ENCODE measurements at places on chromosomes 12 and 14.
A peak's percentile ranks its signal among the peaks of the same experiment; 100 is the strongest.

DNA sequence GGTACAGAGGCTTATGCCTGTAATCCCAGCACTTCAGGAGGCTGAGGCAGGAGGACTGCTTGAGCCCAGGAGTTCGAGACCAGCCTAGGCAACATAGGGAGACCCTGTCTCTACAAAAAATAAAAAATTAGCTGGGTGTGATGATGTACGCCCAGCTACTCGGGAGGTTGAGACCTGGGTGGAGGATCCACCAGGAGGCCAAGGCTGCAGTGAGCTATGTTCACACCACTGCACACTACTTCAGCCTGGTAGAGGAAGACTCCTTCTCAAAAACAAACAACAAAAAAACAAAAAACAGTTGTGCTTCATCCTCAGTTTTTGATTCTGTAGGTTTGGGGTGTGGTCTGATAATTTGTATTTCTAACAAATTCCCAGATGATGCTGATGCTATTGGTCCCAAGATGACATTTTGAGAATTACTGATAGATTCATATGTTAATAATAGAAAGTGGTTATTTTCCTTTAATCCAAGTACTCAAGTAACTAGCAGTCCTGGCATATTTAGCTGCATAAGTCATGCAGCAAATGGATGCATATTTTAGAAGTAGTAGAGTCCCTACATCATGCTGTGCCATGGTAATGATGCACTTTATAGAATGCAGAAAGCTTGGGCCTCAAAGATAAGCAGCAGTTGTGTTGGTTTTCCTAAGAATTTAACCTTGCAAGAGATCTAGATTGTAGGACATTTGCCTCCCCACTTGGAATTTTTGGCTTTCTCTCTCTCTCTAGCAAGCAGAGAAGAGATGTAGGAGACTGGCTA lies 76.1 kb upstream of the PAWR start:
- DNase-seq, result no peak

- DNase-seq, result no peak
Observed at GRCh38 chr12:104453133-104453532, 3.6 kb upstream of the CHST11 start.

- no peak for DNase-seq
Observed at GRCh38 chr14:38083039-38083438, 124.7 kb upstream of the SSTR1 start.

GRCh38 chr12:39723831-39724230 lies 104.2 kb upstream of the ABCD2 start:
- DNase-seq, result peak; percentile 15
